A172 (cell line): ENCODE measurements at places on chromosomes 13 and 19. TPM values are rescaled to one million over a fixed set of nuclear protein-coding genes. Genes with fewer than 3 reads are reported as not detected.

GRCh38 chr19:7968796-7969554 lies 25.5 kb upstream of the TIMM44 start:
- no peak for DNase-seq

- DNase-seq: no peak
These were observed 7.0 kb downstream of the POU4F1 start for GRCh38 chr13:78596399-78596735.

DNA sequence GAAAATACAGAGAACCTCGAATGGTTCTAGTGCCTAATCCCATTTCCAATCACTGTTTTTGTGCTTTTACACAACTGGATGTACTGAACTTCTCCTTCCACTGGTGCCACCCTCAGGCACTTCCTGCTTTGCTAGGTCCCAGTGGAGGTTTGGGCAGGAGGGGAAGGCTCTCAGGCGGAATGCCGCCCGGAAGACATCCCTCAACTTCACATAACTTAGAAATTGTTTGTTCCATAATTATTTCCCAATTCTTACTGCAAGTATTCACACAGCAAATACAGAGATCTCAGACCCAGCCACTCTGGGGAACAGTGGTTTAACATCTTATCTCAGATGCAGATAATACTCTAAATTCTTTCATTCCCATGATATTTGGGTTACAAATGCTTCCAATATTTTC lies 195.7 kb upstream of the IPO5 start:
- DNase-seq: no peak

DNA sequence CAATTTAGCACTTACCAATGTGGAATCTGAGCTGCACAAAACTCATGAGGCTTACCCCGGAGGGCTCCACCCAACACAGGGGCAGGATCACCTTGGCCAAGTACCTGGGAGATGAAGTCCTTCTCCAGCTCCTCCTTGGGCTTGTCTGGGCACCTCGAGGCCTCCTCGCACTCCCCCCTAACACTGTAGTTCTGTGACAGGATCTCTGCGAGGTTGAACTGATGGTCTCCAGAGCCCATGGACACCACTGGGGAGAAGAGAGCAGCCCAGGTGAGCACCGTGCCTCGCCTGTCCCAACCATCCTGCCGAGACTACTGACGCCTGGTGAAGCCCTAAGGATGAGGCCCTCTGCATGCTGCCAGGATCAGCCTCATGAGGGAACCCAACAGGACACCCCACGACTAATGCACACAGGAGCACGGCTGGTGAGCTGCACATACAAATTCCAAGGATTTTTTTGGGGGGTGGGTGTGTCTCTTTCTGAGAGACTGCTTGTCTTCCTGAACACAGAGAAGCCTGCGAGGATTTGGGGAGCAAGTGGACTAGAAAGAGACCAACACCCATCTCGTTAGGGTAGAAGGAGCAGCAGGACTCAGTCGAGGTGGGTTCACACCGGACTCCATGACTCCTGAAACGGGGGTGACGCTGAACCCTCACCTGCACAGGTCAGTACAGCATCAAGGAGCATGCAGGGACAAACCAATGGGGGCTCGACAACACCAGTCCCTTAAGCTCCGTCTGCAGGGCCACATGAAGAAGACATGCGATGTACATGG lies 10.1 kb downstream of the MIER2 start:
- DNase-seq: peak; percentile 10

DNA sequence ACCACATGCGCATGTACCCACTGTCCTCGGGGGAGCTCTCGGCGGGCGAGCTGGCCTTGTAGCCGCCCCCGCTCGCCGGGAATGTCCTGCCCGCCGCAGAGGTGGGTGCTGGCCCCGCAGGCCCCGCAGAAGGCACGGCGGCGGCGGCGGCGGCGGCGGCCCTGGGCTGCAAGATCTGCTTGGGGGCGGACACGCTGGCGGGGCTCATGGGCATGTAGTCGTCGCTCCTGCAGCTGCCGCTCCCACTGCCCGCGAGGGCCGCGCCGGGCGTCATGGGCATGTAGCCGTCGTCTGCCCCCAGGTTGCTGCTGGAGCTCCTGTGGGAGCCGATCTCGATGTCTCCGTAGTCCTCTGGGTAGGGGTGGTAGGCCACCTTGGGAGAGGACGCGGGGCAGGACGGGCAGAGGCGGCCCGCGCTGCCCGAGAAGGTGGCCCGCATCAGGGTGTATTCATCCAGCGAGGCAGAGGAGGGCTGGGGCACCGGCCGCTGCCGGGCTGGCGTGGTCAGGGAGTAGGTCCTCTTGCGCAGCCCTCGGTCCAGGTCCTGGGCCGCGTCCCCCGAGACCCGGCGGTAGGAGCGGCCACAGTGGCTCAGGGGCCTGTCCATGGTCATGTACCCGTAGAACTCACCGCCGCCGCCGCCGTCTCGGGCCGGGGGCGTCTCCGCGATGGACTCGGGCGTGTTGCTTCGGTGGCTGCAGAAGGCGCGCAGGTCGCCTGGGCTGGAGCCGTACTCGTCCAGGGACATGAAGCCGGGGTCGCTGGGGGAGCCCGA lies 2.4 kb downstream of the IRS2 start:
- DNase-seq: no peak

The KLK4 gene
- total RNA-seq: not detected in 2 replicates

DNA sequence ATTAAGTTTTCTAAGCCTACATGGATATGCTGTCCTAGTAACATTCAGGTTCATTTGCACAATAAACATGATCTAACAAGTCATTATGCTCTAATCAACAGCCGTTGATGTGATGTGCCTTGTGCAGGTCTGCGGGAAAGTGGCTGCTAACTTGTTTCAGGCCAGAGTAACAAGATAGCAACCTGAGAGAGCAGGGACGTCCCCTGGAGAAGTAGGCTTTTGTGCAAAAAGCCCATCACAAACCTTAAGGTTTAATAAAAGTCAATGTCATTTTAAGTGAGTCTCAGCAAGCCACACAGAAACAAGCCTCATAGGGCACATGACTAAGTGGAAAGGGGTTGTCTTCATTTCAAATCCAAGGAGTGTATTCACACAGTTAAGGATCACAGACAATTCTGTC lies 17.6 kb downstream of the FOXO1 start:
- no peak for DNase-seq

DNA sequence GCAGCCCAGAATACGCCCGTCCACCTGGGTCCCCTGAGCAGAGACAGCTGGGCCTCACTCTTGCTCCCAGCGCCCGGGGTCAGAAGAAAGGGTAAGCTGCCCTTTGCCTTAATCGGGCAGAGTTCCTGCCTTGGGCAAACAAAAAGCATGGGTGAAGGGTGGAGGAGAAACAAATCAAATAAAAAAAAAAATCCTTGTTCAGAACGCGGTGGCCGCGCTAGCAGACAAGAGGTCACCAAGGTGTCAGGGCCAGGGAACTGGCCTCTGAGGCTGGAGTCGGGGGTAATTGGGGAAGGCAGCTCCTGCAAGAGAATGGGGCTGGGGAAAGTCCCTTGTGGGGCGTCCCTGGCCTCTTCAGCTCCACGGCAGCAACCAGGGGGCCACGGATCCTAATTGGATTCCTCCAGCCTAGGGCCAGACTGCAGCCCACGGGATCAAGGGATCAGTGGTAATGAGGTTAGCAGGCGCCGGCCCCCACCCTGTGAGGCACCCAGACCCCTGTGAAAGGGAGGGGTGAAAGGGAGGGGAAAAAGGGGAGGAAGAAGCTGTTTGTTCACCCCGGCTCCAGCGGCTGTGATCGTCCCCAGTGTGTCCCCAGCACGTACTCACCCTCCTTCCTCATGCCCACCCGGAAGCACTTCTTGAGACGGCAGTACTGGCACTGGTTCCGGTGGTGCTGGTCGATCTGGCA lies 5.5 kb downstream of the NR2F6 start:
- no peak for DNase-seq

- no peak for DNase-seq
These were observed 80.8 kb downstream of the KL start for GRCh38 chr13:33096886-33097605.

- no peak for DNase-seq
These were observed 507 bp downstream of the MARCHF2 start for GRCh38 chr19:8413629-8413995.

GRCh38 chr13:38662362-38662761 lies 24.5 kb upstream of the FREM2 start:
- no peak for DNase-seq

DNA sequence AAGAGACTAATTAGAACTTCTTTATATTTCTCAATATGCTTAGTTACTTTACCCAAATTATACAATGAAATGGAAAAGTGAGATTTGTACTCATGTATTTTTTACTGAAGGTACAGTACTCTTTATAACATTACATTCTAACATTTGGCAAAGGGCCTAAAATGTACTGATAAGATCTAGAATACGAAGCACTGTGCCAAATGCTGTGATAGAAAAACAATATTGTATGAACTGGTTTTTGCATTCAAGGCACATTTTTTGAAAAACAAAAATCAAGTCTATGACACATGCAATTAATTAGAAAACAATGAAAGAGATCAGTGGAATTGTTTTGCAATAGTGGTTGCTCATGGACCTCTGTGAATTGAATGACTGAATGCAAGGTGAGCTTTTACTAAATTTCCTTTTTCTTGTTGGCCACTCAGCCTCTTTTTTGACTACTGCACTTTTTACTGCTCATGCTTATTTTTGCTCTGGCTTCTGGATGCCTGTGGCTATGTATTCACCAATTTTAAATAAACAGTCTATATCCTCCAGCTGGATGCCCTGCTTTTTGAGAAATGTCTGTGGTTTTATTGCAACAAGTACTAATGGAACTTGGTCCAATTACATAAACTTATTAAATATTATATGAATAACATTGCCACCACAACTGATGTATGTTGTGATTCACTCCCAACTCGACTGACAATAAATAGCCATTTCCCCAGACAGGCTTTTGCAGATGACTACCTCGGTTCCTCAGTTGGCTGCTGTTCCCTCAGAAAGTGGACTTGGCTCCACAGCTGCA lies 41.4 kb upstream of the OBI1 start:
- no peak for DNase-seq

The RNF113B gene
- not detected in 2 replicates for total RNA-seq

DNA sequence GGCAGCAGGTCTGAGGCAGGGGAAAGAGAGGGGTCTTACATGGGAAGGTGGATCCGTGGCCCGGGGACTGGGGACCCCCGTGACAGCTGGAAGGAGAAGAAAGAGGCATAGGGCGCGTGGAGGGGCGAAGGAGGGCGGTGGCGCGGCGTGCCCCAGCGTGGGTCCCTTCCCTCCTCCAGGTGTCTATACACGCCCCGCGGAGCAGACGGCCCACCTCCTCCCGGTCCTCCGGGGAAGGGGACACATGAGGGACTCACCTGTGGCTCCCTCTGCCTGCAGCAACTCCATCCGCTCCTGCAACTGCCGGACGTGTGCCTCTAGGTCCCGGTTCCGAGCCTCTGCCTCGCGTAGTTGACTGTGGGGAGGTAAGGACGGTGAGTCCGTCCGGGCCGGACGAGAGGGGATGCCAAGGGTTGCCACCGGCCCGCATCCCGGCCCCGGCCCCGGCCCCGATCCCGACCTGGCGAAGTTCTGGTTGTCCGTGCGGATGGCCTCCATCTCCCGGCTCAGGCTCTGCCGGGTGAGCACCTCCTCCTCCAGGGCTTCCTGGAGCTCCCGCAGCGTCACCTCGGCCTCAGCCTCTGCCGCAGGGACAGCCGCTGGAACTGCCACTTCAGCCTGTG lies 2.4 kb upstream of the SIX5 start:
- DNase-seq: no peak

- DNase-seq: no peak
These were observed 25.7 kb downstream of the SLC8A2 start for GRCh38 chr19:47445937-47446402.

The RDH8 gene
- total RNA-seq: not detected in 2 replicates

The SLAIN1 gene
- 0.03 TPM in 1 of 2 replicates, not detected in the other for total RNA-seq

The SERTAD1 gene
- 10.2 and 10.3 TPM in 2 replicates for total RNA-seq

DNA sequence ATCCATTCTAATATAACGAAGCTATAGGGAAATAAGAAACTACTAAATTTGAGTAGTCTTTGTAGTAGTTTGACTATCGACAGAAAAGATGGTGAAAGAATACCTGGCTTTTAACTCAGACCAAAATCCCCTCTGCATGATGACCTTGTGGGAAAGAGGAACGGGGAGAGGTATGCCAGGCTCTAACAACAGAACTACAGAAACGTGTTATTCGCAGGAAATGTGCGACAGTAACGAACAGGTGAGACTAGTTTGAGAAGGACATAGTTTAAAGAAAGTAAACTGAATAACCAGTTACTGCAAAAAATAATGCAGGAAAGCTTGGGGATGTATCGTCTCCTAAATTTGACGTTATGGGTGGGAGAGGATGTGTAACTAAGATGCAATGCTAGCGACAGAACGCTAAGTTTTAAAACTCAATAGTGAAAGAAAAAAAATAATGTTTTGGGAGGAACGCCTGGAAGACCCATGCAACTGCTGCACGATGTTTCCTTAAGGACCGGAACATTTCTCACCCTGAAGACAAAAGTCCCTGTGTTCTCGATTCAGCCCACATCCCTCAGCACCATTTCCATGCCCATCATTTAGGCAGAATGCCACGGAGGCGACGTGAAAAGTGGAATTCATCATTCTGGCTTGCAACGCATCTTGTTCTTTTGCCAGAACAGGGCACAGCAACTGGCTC lies 1.6 kb upstream of the RAP2A start:
- DNase-seq: no peak

GRCh38 chr19:7263521-7263920 lies 30.7 kb downstream of the INSR start:
- DNase-seq: no peak

DNA sequence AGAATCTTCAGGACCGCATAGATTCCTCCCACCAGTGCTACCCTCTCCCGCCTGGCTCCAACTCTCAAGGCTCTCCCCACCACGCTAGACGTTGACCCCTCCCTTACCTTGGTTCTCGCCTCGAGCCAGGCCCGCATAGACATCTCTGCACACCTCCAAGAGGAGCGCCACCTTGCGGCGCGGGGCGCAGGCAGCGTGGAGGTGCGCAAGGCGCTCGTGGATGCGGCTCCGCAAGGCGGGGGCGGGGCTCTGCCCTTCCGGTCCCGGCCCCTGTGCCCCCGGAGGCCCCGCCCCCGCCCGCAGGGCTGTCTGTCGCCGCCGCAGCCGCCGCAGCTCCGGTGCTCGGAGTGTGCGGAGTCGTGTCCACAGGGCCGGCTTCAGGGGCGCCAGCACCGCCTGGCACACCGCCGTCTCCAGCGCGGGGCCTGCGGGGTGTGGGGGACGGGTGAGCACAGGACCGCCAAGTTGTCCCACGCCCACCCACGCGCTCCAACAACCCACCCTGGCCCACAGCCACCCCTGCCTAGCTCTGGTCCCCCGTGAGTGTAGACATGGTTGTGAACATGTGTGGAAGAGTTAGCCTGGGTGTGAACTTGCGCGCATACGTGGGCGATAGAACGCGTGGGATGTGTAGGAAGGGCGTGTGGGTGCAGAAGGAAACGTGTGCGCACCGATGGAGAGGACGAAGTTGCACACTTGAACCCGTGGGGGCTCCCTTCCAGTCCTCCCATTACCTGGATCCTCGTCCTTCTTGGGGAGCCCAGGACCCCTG lies 8.1 kb downstream of the RINL start:
- DNase-seq: no peak

DNA sequence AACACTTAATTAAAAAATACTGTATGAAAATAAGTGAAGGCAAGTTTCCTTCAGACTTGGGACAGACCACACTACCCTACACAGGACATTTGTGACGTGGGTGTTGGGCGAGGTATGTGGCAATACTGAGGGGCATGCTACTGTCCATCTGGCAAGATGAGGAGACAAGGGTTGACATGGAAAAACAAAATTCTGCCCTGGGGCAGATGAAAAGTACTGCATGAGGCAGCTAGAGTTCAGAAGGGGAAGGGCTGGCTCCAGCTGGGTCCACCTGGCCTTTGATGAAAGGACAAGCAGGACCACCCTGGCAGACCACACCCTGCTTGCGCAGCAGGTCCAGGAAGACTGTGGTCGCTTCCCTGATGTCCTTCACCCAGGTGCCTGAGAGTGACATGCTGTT lies 43.2 kb downstream of the LATS2 start:
- DNase-seq: no peak

- DNase-seq: no peak
These were observed 24.1 kb upstream of the NDFIP2 start for GRCh38 chr13:79456656-79457365.

The ARHGAP45 gene
- total RNA-seq: 3.1 and 4.9 TPM in 2 replicates
